ENCODE measurements at places on chromosomes 13 and 19. TPM values are rescaled to one million over a fixed set of nuclear protein-coding genes. Genes with fewer than 3 reads are reported as not detected.

RAB20 gene
- 3.3 TPM for polyA plus RNA-seq

CYP4F2 gene
- 0.86 TPM for polyA plus RNA-seq

CEACAM19 gene
- polyA plus RNA-seq, result 21.5 TPM

ZNF284 gene
- 6.4 TPM for polyA plus RNA-seq

KCNN4 gene
- polyA plus RNA-seq, result 0.62 TPM

WDR88 gene
- polyA plus RNA-seq, result 1.0 TPM

NRTN gene
- 0.38 TPM for polyA plus RNA-seq

FXYD1 gene
- polyA plus RNA-seq, result 58.3 TPM

ZNF724 gene
- 3.8 TPM for polyA plus RNA-seq

MYO1F gene
- polyA plus RNA-seq, result 19.3 TPM

FCAR gene
- polyA plus RNA-seq, result 0.18 TPM

ZNF829 gene
- 6.1 TPM for polyA plus RNA-seq

ACP7 gene
- polyA plus RNA-seq, result 0.27 TPM

ESD gene
- polyA plus RNA-seq, result 149 TPM

ONECUT3 gene
- 0.66 TPM for polyA plus RNA-seq

ZNF534 gene
- 1.7 TPM for polyA plus RNA-seq

BEST2 gene
- 0.24 TPM for polyA plus RNA-seq

FLT1 gene
- polyA plus RNA-seq, result 14.6 TPM

SELENOV gene
- 0.77 TPM for polyA plus RNA-seq

ZNF581 gene
- polyA plus RNA-seq, result 20.5 TPM

CAPN12 gene
- polyA plus RNA-seq, result 2.5 TPM

ZFP36 gene
- 20.7 TPM for polyA plus RNA-seq

AXL gene
- 23.7 TPM for polyA plus RNA-seq

DAZAP1 gene
- 84.4 TPM for polyA plus RNA-seq

CTXN1 gene
- 182 TPM for polyA plus RNA-seq

RPS16 gene
- polyA plus RNA-seq, result 826 TPM

CDC42EP5 gene
- polyA plus RNA-seq, result 24.1 TPM

INAFM1 gene
- 29.2 TPM for polyA plus RNA-seq

RUBCNL gene
- polyA plus RNA-seq, result 7.7 TPM

RFPL4A gene
- not detected for polyA plus RNA-seq

IFNL1 gene
- polyA plus RNA-seq, result not detected

MEF2B gene
- polyA plus RNA-seq, result 3.5 TPM

ZSCAN4 gene
- 0.17 TPM for polyA plus RNA-seq

PRR19 gene
- polyA plus RNA-seq, result 6.9 TPM

LILRB2 gene
- polyA plus RNA-seq, result 0.43 TPM

ZNF773 gene
- polyA plus RNA-seq, result 14.6 TPM

ZNF665 gene
- polyA plus RNA-seq, result 6.4 TPM

ZNF274 gene
- polyA plus RNA-seq, result 28.5 TPM

SHANK1 gene
- 106 TPM for polyA plus RNA-seq

MADCAM1 gene
- 7.1 TPM for polyA plus RNA-seq

ZNF135 gene
- 15.1 TPM for polyA plus RNA-seq

C2CD4C gene
- polyA plus RNA-seq, result 30.8 TPM

ZBTB32 gene
- polyA plus RNA-seq, result 0.14 TPM

CATSPERD gene
- polyA plus RNA-seq, result 2.8 TPM

KIR2DL3 gene
- not detected for polyA plus RNA-seq

AMER2 gene
- polyA plus RNA-seq, result 31.0 TPM

GRIK5 gene
- polyA plus RNA-seq, result 74.8 TPM

PRODH2 gene
- polyA plus RNA-seq, result 0.32 TPM

ZFP30 gene
- 34.3 TPM for polyA plus RNA-seq

CD37 gene
- 18.0 TPM for polyA plus RNA-seq

CBY2 gene
- not detected for polyA plus RNA-seq

RYR1 gene
- polyA plus RNA-seq, result 15.1 TPM

GNG7 gene
- polyA plus RNA-seq, result 48.9 TPM

SNRPD2 gene
- 270 TPM for polyA plus RNA-seq

COL4A1 gene
- 162 TPM for polyA plus RNA-seq
